ENCODE measurements at places on chromosomes 6 and 20.

- no peak for DNase-seq
Observed at GRCh38 chr20:31587545-31588389, 17.3 kb upstream of the ID1 start.

- DNase-seq: peak; percentile 90
Observed at GRCh38 chr6:20403070-20403765, 1.5 kb downstream of the E2F3 start.

GRCh38 chr6:8831366-8832152, 396.2 kb upstream of the SLC35B3 start:
- no peak for DNase-seq

DNA sequence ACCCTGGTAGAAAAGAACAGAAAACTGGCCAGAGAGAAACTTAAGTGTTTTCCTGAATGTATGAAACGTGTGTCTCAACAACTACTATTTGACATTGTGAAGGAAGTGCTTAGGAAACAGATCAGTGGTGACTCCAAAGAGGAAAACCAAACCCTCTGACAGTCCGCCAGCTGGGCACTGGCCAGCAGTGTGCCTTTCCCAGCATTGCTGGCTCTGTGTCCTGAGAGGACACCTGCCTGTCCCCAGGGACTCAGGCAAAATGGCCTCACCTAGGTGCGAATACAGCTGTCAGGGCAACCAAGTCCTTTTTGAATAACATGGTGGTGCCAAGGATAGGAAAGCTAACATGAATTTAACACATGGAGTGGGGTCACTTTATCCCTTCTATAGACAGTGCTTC, 72.5 kb downstream of the NDUFAF5 start:
- DNase-seq: no peak

DNA sequence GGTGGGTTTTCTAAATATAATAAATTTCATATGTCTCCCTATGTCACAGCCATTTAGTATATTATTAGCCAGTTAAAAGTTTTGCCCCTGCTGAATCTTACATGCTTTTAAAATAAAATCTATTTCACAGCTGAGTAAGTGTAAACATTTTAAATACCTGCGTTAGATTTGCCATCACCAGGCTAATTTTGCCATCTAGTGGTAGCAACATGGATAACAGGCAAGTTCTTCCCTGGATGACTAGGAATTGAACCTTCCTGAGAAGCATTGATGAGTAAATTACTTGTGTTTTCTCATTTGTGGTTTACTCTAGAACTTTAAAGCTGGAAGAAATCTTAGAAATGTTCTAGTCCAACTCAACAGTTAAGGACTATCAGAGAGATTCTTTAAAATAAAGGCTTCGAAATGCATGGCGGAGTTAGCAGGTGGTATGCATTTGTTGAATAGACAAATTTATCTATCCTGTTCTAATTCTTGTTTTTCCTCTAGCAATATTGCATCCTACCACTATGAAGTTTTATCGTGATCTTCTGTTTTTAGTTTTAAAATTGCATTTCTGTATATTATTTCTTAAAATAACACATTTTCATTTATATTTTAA, 2.6 kb downstream of the PRSS35 start:
- no peak for DNase-seq

GRCh38 chr6:21900730-21901129, 307.2 kb downstream of the SOX4 start:
- no peak for DNase-seq

GRCh38 chr6:38264605-38265004, 375.1 kb downstream of the BTBD9 start:
- no peak for DNase-seq

DNA sequence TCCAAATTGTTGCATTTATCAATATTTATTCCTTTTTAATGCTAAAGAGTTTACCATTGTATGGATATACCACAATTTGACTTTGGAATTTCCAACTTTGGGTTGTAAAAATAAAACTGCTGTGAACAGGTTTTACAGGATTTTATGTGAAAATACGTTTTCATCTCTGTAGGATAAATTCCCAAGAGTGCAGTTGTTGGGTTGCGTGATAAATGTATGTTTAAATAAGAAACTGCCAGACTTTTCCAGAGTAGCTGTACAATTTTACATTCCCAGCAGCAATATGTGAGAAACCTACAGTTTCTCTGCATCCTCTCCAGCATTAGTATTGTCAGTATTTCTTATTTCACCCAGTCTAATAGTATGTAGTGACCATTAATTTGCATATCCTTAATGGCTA, 12.6 kb downstream of the TAB2 start:
- no peak for DNase-seq

GRCh38 chr6:4301871-4302270, 166.5 kb upstream of the ECI2 start:
- no peak for DNase-seq

- DNase-seq: no peak
Observed at GRCh38 chr20:1405801-1406200, 12.9 kb upstream of the FKBP1A start.

DNA sequence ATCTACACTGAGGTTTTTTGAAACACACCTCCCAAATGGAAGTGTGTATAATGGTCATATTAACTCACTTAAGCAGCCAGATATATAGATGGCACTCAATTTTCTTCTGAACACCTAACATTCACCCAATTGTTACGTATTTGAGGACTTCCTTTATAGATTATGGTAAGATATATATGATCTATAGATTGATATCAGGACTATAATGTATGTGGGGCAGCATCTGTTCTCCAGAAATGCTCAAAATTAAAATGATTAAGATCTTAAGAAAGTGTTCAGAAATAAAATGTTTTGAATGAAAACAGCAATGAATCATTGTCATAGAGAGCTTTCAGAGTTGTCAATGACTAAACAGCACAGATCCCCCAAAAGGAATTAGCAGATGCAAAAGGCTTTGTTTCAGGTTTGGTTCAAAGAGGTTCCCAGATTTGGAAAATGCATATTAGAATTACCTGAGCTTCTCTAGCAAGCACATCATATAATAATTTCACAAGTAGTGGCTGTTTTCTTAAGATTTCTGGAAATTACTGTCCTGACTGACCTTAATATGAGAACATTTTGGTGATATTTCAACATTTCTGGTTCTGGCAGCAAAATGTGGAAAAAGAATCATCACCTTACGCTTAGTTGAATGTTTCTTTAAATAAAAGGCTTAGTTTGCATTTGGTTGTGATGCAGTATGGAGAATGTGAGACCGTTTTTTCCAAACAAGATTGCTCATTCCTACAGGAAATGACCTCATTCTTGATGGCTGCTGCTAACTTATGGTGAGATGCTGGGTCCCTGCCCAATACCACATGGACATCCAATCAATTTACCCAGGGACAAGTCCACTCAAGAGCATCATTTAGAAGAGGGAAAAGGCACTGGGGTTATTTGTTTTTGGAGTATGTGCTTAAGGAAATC, 31.5 kb downstream of the TRAF3IP2 start:
- DNase-seq: no peak

GRCh38 chr6:113695516-113695915, 161.6 kb upstream of the MARCKS start:
- no peak for DNase-seq

GRCh38 chr6:35642471-35643161, 46.1 kb downstream of the FKBP5 start:
- no peak for DNase-seq

All from stimulated activated CD4-positive, alpha-beta T cell treated with anti-CD3 and anti-CD28 coated beads, Interleukin-12 subunit alpha, Interleukin-12 subunit beta, amount 100 ng/mL, for 48 hours (primary cell).